ENCODE measurements at places on chromosomes 7 and 10. TPM values are rescaled to one million over a fixed set of nuclear protein-coding genes. Genes with fewer than 3 reads are reported as not detected.

- DNase-seq = peak; percentile 21
Observed at GRCh38 chr10:117320050-117320665, 55.1 kb downstream of the PDZD8 start.

GRCh38 chr10:116665541-116666125 is 44.9 kb downstream of the PNLIPRP2 start:
- no peak for DNase-seq

DNA sequence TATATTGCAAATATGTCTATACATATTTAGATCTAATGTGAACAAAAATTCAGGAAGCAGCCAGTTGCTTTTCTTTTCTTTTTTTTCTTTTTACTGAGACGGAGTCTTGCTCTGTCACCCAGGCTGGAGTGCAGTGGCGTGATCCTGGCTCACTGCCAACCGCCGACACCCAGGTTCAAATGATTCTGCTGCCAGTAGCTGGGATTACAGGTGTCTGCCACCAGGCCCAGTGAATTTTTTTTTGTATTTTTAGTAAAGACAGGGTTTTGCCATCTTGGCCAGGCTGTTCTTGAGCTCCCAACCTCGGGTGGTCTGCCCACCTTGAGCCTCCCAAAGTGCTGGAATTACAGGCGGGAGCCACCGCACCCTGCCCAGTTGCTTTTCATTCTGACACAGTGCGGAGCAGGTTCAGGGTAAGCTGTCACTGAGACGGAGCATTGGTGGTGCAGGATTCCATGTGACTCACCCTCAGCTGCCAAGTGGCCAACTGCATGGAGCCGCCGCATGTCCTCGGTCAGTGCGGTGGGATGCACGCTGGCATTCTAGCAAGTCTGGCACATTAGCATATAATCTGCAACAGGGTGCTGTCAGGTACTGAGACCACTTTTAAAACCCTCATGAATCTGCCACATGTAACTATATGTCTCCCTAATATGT is 362.7 kb downstream of the DNAJB6 start:
- no peak for DNase-seq

- DNase-seq = no peak
Observed at GRCh38 chr7:81638198-81638597, 131.6 kb downstream of the HGF start.

DNA sequence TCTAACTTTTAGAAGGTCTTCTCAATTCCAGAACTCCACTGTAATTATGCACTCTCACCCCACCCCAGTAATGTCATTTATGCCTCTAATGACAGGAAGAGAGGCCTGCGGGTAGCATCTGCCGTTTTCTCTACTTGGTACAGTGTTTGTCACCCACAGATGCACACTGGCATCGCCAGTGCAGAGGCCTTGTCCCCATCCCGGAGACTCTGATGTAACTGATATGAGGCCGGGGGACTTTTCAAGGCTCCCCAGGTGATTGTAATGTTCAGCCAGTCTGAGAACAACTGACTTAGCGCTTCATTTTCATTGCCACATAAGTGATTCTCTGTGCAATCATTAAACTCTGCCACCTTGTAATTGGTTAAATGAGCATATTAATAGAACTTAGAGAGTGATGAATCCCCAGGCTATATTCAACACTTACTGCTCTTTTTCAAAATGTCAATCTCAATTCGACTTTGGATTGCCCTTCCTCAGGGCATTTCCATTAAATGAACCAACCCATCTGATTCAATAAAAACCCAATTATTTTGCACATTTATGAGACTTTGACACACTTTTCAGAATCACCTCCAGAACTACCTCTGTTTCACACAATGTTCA is 113.2 kb downstream of the HERPUD2 start:
- DNase-seq = no peak

DNA sequence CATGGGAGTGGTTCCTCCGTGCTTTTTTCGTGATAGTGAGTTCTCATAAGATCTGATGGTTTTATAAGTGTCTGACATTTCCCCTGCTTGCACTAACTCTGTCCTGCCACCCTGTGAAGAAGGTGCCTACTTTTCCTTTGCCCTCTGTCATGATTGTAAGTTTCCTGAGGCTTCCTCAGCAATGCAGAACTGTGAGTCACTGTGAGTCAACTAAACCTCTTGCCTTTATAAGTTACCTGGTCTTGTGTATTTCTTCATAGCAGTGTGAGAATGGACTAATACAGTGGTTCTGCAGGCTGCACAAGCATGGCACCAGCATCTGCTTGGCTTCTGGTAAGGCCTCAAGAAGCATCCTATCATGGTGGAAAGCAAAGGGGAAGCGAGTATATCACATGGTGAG is 1144.6 kb downstream of the SORCS3 start:
- DNase-seq = no peak

DNA sequence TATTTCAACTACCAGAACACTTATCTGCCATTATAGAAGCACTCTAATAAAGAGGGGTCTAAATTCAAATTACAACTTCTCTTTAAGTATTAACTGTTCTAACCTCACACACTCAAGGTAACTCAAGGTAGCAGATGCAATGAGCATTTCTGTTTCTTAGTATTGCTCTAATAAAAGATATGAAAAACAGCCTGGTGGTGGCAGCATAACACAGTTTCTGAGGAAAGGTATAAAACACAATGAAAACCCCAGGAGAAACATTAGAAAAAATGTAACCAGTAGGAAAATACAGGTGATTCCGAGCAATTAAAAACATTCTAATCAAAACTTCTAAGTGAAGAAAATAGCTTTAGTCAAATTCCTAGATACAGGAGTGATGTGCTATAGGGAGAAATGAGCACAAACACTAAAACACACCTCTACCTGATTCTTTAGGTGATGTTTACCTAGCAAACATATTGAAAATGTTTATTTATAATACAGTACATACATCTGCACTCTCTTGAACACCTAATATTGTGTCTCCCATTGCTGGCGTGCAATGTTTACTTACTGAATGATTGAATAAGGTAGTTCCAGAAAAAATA is 3.5 kb downstream of the MKRN1 start:
- peak; percentile 68 for DNase-seq

DNA sequence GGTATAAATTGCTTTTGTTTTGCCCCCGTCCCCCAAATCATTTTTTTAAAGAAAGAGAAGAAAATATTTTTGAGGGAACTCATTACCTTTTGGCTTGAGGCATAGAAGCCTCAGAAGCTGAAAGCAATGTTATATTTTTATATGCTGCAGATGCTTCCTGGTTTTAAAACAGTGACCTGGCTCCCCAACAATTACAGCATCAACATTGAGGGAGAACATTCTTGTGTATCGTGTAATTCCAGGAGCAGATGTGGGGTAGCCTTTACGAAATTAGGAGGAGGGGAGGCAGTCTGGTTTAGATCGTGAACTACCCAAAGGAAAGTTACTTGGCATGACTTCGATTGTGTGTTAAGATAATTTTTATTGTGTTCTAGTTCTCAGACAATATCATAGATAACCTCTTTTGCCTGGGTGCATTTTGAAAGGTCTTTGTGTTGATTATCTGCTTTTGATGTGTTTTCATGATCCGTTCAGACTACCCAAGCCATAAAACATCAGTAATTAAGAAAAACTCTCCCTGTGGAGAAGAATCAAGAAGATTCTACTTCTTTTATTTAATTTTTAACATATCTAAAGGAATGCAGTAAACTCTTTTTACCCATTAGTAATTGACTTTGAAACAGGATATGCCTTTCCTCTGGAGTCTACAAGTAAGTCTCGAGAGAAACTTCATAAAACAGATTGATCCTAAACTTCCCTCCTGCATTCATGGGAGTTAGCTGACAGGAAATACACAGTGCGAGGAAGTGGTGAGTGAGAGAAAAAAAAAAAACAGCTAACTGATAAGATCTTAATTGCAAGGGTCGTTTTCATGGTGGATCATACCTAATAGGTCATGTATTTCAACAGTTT is 141.4 kb downstream of the KIAA1217 start:
- DNase-seq = no peak

GRCh38 chr7:101813402-101814019 is 3.9 kb upstream of the CUX1 start:
- no peak for DNase-seq

DNA sequence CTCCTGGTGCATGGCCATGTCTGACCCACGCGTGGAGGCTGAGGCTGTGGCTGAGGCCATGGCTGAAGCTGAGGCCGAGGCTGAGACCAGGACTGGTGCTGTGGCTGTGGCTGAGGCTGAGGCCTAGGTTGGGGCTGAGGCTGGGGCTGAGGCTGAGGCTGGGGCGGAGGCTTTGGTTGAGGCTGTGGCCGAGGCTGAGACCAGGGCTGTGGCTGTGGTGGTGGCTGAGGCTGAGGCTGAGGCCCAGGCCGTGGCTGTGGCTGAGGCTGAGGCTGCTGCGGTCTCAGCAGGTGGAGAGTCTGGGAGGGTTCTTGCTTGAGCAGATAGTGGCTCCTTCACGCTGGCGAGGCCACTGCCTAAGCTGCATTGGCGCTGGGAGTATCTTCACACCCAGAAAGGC is 76.4 kb downstream of the WDR37 start:
- no peak for DNase-seq

GRCh38 chr7:44136731-44137130 is 4.4 kb downstream of the MYL7 start:
- no peak for DNase-seq

- DNase-seq = peak; percentile 73
Observed at GRCh38 chr10:119700321-119700954, 25.4 kb upstream of the INPP5F start.

GRCh38 chr7:24827027-24827426 is 69.8 kb upstream of the GSDME start:
- DNase-seq = no peak

DNA sequence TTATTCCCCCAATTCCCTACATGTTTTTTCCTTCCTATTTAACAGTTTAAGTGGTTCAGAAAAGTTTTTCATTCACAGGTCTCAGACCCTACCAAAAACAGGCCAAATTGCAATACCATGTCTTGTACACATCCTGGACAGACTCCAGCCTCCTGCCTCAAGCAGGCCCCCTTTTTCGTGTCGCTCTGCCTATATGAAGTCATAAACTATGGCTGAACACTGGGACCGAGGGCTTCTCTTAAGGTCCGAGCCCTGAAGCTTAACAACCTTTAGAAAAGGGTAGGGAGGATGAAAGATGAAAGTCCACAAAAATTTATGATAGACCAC is 1.4 kb downstream of the FBXW4 start:
- DNase-seq = no peak

DNA sequence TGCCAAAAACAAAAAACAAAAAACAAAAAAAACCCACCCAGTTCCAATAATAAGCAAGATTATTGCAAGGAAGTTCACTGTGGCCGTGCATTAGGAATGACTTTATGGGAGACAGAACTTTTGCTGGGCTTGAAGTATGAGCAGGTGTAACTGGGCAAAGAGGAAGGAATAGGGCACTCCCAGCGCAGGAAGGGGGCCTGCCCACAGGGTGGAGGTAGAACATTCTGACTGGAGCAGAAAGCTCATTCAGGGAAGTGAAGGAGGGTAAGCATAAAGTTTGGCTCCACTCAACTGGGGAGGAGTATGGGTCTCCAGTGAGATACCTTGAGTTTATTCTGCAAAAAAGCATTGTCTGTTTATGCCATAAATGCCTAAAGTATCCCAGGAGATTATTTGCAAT is 42.1 kb upstream of the WIPF3 start:
- DNase-seq = no peak

The PRPS1L1 gene
- polyA plus RNA-seq = not detected

The MAPK8 gene
- polyA plus RNA-seq = 13.7 TPM

The OR2A12 gene
- polyA plus RNA-seq = not detected

The NCF1 gene
- polyA plus RNA-seq = 643 TPM

The ZNF804B gene
- polyA plus RNA-seq = not detected

The RPEL1 gene
- not detected for polyA plus RNA-seq

The NKX2-3 gene
- not detected for polyA plus RNA-seq

The CDC14C gene
- not detected for polyA plus RNA-seq

The KCNMA1 gene
- 0.82 TPM for polyA plus RNA-seq

The CFAP70 gene
- 1.6 TPM for polyA plus RNA-seq

The WDFY4 gene
- polyA plus RNA-seq = 255 TPM

All from B cell (primary cell).